Esophagus squamous epithelium (tissue), 5 donors: ENCODE measurements at places on chromosomes 16 and 17.

GRCh38 chr17:80101946-80102663 lies 724 bp downstream of the GAA start:
- no peak for DNase-seq

GRCh38 chr17:64689106-64689505 lies 27.0 kb upstream of the SMURF2 start:
- no peak for DNase-seq

- DNase-seq = no peak
These were observed 31.3 kb upstream of the RASL10B start for GRCh38 chr17:35700150-35700549.

DNA sequence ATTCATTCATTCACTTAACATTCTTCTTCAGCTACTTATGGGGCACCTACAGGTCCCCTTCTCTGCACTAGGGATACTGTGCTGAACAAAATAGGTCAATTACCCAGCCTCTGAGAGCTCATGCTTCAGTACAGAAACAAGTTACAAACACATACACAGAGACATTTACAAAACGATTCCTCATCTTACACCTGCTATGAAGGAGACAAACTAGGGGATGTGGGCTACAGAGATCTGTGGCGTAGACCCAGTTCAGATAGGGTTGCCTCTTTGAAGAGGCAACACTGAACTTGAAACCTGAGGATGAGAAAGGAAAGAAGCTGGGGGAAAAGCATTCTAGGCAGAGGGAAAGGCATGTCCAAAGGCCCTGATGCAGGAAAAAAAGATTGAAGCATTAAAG lies 5.2 kb downstream of the IL21R start:
- no peak for DNase-seq

GRCh38 chr17:65783845-65784334 lies 222.4 kb upstream of the AXIN2 start:
- DNase-seq = no peak

DNA sequence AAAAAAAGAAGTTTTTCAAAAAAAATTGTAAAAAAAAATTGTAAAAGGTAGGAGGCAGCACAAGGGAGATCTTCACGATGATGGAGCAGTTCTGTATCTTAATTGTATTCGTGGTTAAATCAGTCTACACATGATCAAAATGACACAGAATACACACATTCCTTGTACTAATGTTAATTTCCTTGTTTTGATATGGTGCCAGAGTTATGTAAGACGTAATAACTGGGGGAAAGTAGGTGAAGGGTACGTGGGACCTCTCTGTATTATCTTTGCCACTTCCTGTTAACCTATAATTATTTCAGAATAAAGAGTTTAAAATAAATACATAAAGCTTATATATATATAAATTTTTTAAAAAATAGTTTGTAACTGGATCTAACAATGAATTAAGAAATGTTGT lies 36.8 kb downstream of the HELZ start:
- no peak for DNase-seq

DNA sequence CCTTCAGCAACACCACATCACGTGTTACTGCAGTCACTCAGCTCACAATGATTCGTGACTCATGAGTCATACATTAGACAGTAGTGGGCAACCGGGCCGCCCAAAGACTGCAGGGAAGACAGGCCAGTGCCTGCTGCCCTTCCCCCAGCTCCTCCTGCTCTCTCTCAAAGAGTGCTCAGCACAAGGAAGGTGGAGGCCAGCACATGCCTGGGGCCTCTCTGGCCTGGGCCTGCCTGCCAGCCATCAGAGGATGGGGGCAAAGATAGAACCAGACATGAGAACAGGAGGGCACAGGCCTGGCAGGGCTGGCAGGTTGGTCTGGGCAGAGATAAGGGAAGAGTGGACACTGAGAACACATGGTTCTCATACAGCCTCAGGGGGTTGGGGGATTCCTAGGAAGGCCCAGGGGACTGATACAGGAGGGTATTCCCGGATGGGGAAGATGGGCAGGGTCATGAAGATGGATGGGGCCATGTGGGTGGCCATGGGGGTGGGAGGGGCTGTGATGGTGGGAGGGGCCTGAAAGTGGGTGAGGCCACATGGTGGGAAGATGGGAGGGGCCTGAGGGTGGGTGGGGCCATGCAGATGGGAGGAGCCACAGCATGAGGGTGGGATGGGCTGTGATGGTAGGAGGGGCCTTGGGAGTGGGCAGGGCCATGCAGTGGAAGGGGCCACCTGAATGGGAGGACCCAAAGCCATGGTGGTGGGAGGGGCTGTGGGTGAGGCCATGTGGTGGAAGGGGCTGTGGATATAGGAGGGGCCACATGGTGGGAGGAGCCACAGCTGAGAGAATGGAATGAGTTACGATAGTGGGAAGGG lies 29.0 kb downstream of the KATNB1 start:
- no peak for DNase-seq

DNA sequence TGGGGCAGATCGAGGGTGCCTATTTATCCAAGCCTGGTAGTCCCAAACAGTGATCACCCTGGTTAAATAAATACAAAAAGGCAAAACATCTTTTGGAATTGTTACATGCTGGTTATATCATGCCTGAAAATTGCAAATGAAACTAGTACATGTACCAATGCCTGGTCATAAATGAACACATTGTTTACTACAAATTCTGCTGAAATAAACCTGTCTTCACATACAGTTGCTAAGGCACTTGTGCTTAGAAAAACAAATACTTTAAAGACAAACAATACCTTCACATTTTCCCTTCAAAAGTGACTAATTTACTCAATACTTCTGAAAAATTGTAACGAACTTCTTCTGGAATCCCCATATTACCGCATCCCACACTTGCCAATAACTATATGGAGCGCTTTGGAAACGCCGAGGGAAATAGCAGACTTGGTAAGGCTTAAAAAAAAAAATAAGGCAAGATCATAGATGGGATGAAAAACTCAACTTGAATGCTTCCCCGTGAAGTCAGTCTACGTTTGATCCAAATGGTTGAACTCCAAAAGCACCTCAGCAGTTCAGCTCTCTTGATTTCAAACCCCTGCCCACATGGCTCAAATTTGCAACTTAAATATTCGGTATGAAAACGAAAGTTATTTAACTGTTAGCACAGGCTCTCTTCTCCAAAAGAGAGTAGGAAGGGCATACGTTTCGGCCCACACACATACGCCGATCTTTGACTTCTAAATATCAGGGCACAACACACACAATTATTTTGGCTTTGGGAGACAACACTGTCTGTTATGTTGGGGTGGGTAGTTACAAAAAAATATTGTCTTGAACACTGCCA lies 264.5 kb downstream of the NTN1 start:
- no peak for DNase-seq
